Liver (tissue), 10 donors: ENCODE measurements at places on chromosomes 7 and 10.

DNA sequence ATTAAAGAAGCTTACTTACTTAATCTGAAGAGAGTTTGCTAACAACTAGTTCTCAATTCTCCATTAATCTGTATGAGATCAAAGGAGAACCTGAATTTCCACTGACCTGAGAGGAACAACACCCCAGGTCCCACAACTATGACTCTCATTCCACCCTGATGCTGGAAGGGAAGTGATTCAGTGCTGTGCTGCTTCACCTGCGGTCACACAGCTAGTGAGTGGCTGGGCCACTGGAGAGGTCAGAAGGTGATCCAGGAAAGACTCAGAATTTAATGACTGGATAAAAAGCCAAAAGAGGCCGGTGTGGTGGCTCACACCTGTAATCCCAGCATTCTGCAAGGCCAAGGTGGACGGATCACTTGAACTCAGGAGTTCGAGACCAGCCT, 23.6 kb downstream of the SORBS1 start:
- DNase-seq, result no peak

DNA sequence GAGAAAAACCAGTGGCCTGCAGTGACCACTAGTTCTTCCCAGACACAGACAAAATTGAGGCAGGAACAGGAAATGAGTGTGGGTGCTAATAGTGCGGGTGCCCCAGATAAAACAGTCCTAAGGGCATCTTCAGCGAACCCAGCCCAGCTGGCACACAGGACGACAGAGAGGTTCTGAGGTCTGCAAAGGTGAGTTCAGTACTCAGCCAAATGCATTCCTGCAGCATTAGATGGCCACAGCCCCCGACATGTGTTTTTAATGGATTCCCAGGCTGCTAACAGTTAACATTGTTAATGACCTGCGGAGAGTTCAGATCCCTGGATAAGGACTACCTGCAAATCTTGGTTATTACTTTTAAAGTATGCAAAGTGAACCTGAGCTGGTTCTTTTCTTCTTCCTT, 196.0 kb downstream of the HIBADH start:
- no peak for DNase-seq

GRCh38 chr7:70701477-70701876, 430.5 kb upstream of the GALNT17 start:
- DNase-seq, result no peak

DNA sequence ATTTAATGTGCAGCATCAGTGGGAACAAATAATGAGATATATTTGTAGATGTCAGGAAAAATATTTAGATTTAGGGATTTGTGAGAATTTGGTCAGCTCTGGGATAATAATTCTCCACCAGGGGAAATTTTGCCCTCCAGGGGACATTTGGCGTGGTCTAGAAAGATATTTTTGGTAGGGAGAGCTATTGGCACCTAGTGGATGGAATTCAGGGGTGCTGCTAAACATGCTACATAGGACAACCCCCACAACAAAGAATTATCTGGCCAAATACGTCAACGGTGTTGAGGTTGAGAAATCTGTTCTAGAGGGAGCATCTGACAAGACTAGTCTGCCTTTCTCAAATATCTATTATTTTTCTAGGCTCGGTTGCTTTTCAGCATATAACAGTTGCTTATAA, 2.1 kb downstream of the ADK start:
- DNase-seq, result no peak

GRCh38 chr7:129667551-129667950, 56.0 kb downstream of the NRF1 start:
- DNase-seq, result no peak

- DNase-seq, result no peak
Observed at GRCh38 chr7:48004032-48004431, 24.6 kb upstream of the HUS1 start.

DNA sequence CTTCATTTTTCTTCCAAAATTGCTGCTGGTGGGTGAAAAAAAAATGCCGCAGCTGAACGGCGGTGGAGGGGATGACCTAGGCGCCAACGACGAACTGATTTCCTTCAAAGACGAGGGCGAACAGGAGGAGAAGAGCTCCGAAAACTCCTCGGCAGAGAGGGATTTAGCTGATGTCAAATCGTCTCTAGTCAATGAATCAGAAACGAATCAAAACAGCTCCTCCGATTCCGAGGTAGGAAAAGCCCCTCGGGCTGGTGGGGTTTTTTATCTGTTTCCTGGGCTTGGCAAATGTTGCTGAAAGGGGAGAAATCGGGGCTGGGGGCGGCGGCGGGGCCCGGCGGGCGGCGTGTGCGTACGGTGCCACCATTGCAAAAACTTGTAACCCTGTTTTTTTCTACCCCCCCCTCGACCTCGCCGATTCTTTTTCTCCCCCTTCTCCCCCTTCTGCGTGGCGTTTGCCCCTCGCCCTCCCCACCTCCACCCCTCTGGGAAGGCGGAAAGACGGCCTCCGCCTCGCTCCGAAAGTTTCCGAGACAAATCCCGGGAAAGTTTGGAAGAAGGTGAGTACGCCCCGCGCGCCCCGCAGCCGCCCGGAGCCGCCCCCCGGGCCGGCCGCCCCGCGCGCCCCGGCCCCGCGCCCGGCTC, 789 bp downstream of the TCF7L2 start:
- DNase-seq, result peak; percentile 47

DNA sequence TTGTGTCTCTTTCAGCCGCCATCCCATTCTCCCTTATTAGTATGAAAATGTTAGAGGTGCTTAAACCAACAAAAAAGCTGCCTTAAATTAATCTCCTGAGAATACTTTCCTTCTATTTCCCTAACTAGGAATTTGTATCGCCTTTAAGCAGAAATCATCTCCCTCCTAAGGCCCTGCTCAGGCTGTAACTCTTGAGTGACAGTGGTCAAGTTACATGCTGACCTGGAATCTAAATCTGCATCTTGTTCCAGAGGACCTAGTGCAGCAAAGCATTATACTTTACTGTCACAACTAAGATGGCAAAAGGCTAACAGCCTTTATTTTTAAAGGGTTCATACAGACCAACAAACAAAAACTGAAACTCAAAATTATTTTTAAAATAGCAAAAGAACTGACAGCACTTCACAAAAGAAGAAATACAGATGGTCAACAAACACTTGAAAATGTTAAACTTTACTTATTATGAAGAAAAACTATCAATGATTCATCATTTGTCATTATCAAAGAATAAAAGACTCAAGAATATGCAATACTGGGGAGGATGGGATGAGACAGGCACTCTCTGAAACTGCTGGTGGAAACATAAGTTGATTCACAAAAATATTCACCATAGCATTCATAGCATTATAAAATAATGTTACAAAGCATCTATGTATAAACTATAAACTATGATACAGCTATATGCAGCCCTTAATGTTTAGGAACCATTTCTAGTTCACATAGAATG, 11.0 kb downstream of the CYREN start:
- DNase-seq, result no peak

DNA sequence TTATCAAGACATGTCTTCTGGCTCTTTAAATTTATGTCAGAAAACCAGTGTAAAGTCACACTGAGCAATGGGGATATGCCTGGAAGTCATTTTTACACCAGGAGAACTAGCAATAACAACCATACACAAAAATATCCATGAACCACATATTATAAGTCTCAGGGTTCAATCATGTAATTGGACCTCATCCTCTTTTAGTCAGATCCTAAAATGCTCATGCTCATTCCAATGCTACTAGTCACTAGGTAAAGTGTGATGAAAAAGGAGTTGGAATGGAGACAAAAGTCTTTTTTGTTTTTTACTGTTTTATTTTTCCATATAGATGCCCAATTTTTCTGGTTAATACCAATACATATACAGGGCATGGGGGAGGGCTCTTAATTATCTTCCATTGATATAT, 306.1 kb downstream of the DGKB start:
- DNase-seq, result no peak

GRCh38 chr7:14398526-14398925, 409.1 kb upstream of the ETV1 start:
- no peak for DNase-seq

GRCh38 chr10:17229016-17229716, 1.1 kb downstream of the VIM start:
- peak; percentile 56 for DNase-seq

DNA sequence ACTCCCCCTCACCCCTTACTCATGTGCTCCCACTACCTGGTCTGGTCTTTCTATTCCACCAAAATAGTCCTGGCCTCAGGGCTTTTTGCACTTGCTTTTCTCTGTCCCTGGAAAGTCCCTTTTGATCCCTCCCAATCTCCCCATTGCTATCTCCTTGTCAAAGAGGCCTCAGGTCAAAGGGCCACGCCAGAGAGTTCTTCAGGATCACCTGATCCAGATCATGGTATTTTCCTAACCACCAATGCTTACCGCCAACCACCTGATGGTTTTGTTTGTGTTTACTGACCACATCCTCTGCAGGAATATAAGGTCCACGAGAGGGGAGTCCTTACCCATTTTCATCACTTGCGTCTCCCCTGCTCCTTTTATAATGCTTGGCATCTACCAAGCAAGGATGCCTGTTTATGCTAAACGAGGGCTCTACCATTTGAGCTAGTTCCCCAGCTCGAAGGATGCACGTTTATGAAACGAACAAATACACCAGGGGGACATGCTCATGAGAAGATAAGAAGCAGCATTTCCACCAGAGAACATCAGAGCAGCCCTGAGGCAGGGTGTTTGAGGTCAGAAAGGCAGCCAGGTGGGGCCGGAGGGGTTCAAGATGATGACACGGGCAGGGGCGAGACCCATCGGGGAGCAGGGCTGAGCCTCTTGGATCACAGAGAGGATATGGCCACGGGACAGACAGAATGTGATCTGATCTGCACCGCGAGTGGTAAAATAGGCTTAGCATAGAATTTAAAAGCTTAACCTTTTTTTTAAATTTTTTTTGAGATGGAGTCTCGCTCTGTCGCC, 43.1 kb upstream of the FOXK1 start:
- no peak for DNase-seq

DNA sequence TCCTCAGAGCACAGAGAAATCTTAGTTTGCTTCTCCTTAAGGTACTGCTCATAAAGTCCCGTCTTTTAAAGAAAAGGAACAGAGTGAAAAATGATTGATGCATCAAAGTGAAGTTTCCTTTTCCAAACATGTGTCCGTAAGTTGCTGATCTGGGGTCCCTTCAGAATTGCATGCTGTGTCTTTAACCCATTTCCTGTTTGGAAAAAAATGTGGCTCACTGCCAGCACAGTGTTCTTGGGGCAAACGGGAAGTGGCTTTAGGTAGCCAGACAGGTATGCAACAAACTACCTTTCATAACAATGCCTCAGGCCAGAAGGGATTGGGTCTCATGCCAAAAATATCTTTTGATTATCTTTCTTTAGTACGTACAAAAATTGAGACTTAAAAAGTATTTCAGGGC, 50.9 kb downstream of the TFAM start:
- no peak for DNase-seq

- no peak for DNase-seq
Observed at GRCh38 chr10:43212043-43212721, 54.7 kb downstream of the RASGEF1A start.

DNA sequence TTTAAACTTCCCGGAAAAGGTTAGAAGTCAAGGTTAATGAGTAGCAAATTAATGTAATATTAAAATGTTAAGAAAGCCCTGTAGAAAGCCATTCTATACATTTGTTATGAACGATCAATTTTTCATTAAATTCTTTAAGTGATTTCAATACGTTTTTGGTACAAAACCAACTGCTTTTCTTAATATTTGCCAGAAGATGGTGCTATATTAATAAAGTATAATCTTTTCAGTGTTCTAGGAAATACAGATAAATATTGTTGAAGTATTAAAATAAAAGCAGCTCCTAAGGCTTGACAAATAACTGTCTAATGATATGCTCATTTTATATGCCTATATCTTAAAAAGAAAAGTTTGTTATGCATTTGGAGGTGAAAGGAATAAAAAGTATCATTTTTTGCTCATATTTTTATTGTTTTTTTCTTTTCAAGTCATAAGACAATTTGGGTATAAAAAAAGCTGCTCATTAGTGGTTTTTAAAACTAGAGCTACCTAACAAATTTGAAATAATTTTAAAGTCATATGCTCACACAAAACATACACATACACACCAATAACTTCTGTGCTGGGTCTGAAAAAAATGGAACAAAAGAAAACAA, 130.3 kb upstream of the POT1 start:
- DNase-seq, result no peak

GRCh38 chr10:91987397-91988037, 63.9 kb downstream of the BTAF1 start:
- no peak for DNase-seq

- DNase-seq, result no peak
Observed at GRCh38 chr10:114073395-114074186, 29.9 kb downstream of the ADRB1 start.

GRCh38 chr7:45153233-45153632, 4.4 kb upstream of the RAMP3 start:
- DNase-seq, result no peak

- DNase-seq, result peak; percentile 55
Observed at GRCh38 chr10:89391907-89392756, at the start of gene IFIT1. TSS of gene IFIT1 (plus strand) at chr10:89392623. CDS start at chr10:89392713, 90 bp downstream.

GRCh38 chr7:117270371-117270770, 52.5 kb downstream of the WNT2 start:
- no peak for DNase-seq
